ENCODE measurements at places on chromosomes 3 and 15. TPM values are rescaled to one million over a fixed set of nuclear protein-coding genes. Genes with fewer than 3 reads are reported as not detected.

The P2RY1 gene
- 3.9 TPM for total RNA-seq

The MESP2 gene
- total RNA-seq, result not detected

The XPC gene
- 33.4 TPM for total RNA-seq

The NCBP2 gene
- 80.8 TPM for total RNA-seq

The ZNF280D gene
- total RNA-seq, result 3.1 TPM

The NOX5 gene
- not detected for total RNA-seq

Data from neural progenitor cell (in vitro differentiated cells).